ENCODE measurements at places on chromosomes 5 and 9. TPM values are rescaled to one million over a fixed set of nuclear protein-coding genes. Genes with fewer than 3 reads are reported as not detected.

- no peaks in the 10 kb centered on the region for H3K36me3 ChIP-seq
- DNase-seq: no peak
- H3K4me3 ChIP-seq: no peak overlapping the region
- no peaks in the 10 kb centered on the region for H3K27me3 ChIP-seq
- no peak overlapping the region for H3K27ac ChIP-seq
Measured at GRCh38 chr5:146751781-146752401, 126.7 kb downstream of the PPP2R2B start.

DNA sequence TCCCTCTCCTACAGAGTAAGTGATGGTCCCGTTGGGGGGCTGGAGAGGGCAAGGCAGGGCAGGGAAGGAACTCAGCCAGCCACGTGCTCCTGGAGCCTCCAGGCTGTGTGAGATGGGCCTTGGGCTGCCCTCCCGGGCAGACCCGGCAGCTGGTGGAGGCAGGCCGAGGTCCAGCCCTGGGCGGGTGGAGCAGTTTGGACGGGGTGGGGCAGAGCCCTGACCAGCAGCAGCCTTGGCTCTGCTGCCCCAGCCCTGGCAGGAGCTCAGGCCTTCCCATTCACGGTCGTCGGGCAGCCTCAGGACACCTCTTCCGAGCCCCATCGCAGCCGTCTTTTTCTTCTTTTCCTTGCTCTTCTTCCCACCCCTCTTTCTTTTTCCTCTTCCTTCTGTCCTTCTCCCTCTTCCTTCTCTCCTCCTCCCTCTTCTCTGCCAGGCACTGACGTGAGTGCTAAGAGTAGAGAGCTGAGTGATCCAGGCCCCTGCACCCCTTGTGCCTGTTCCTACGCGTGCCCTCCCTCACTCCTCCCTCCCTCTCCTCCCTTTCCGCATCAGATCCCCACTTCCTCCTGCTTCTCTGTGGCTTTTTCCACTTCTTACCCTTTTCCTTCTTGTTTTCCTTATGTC is 42.8 kb downstream of the AMBP start:
- DNase-seq: no peak
- H3K27me3 ChIP-seq: no peaks in the 10 kb centered on the region
- H3K4me3 ChIP-seq: no peak overlapping the region
- H3K36me3 ChIP-seq: peaks cover 61% of the 10 kb centered on the region

- H3K36me3 ChIP-seq: no peaks in the 10 kb centered on the region
- H3K27me3 ChIP-seq: no peaks in the 10 kb centered on the region
- no peak for DNase-seq
- H3K4me1 ChIP-seq: peaks cover 9% of the 10 kb centered on the region
- peak overlapping the region; percentile 74 for H3K4me3 ChIP-seq
Measured at GRCh38 chr5:119355244-119355638, 578 bp upstream of the TNFAIP8 start.

DNA sequence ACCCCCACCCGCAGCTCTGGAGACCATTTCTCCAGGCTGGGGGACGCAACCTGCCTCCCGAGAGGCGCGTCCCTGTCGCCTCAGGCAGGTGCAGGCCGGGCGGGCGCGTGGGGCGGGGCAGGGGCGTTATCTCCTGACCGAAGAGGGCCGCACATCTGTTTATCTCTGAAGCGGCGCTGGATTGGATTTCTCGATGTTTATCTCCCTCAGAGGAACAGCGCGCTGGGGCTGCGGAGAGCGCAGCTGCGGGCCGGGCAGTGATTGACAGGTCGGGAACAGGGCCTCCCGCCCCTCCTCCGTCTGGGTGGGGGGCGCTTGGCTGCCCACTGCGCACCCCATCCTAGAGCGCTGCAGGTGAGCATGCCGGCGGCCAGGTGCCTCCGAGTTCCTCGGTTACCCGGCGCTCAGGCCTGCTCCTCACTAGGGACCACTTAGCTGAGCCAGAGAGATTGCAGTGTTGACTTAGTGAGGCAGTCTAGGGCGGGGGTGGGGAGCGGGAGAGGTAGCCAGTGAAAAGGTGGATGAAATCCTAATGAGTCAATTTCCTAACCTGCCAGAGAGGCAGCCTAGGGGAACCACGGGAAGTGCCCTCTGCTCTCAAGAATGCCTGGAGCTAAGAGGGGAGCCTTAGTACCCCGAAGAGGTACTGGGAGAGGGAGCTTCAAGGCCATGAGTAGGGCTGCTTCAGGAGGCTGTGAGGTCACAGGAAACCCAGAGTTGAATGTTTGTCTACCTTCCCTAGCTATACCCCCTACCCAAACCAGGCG is 39.6 kb upstream of the TIFAB start:
- H3K27me3 ChIP-seq: peaks cover 39% of the 10 kb centered on the region
- H3K4me1 ChIP-seq: peaks cover 15% of the 10 kb centered on the region
- no peak overlapping the region for H3K27ac ChIP-seq
- no peaks in the 10 kb centered on the region for H3K36me3 ChIP-seq

GRCh38 chr5:68465133-68465532 is 249.6 kb downstream of the PIK3R1 start:
- DNase-seq: no peak
- no peaks in the 10 kb centered on the region for H3K4me1 ChIP-seq
- H3K4me3 ChIP-seq: no peak overlapping the region

DNA sequence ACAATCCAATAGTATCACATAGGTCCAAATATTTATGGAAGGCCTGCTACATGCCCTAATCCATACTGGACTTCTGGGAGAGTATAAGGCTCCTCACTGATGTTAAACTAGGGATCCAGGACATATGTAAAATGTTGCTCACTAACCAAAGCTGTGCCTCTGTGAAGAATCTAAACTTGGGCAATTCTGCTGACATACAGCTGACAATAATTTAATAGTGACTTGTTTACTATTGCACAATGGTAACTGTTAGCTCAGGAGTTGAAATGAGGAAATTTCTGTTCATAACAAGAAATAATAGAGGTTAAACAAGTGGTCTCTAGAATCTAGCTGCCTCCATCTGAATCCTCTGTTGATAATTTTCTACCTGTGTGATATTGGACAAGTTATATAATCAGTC is 14.9 kb upstream of the CTXN3 start:
- no peaks in the 10 kb centered on the region for H3K4me1 ChIP-seq
- peaks cover 10% of the 10 kb centered on the region for H3K27me3 ChIP-seq
- H3K27ac ChIP-seq: no peak overlapping the region
- no peaks in the 10 kb centered on the region for H3K36me3 ChIP-seq
- no peak for DNase-seq

DNA sequence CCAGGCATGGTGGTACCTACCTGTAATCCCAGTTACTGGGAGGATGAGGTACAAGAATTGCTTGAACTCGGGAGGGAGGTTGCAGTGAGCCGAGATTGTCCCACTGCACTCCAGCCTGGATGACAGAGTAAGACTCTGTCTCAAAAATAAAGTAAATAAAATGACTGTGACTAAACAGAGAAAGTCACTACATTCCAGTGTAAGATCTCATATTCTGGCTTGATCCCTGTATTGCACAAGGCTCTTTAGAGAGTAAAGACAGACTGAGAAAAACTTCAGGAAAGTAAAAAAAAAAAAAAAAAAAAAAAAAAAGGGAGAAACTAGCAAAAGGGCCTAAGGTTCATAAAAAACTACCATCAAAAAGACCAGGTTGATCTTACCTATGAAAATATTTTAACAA is 106.6 kb upstream of the PJA2 start:
- H3K27ac ChIP-seq: no peak overlapping the region
- H3K4me3 ChIP-seq: no peak overlapping the region
- no peaks in the 10 kb centered on the region for H3K4me1 ChIP-seq
- H3K36me3 ChIP-seq: no peaks in the 10 kb centered on the region
- H3K27me3 ChIP-seq: no peaks in the 10 kb centered on the region
- DNase-seq: peak; percentile 10

DNA sequence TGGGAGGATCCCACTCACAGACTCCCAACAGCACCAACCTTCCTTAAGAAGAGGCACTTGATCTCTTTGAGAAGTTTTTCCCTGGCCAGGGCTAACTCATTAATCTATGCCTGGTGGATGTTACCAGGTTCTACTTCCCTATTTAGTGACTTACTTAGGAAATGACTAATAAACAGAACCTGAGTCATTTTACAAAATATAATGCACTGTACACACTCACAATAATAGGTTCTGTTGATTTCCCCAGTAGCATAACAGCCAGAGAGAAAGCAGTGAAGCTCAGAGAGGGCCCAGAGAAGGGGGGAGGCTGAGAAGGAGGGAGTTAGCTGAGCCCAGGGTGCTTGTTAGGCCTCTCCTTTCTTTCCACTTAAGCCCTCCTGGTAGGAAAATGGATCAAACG is 27.1 kb downstream of the FRMD3 start:
- H3K4me3 ChIP-seq: no peak overlapping the region
- H3K4me1 ChIP-seq: no peaks in the 10 kb centered on the region
- no peaks in the 10 kb centered on the region for H3K36me3 ChIP-seq
- H3K27ac ChIP-seq: no peak overlapping the region
- H3K27me3 ChIP-seq: no peaks in the 10 kb centered on the region

DNA sequence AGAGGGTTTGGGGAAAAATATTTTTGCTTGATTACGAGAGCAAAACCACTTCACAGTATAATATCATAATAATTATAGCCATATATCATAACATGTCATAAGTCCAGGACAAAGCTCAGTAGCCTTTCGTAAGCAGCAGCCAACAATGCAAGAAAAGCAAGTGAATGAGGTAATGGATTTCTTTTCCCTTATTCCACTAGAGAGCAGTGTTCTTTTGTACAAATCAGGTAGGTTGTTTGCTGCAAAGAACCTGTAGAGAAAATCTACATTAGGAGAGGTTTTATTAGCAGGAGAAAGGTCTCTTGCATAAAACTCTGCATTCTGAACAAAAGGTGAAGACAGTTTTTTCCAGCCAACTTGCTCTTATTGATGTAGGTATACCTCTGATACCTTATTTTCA is 1033.4 kb downstream of the TLE4 start:
- no peaks in the 10 kb centered on the region for H3K27me3 ChIP-seq
- H3K4me3 ChIP-seq: no peak overlapping the region
- H3K36me3 ChIP-seq: no peaks in the 10 kb centered on the region
- no peaks in the 10 kb centered on the region for H3K4me1 ChIP-seq
- DNase-seq: peak; percentile 66
- H3K27ac ChIP-seq: no peak overlapping the region

DNA sequence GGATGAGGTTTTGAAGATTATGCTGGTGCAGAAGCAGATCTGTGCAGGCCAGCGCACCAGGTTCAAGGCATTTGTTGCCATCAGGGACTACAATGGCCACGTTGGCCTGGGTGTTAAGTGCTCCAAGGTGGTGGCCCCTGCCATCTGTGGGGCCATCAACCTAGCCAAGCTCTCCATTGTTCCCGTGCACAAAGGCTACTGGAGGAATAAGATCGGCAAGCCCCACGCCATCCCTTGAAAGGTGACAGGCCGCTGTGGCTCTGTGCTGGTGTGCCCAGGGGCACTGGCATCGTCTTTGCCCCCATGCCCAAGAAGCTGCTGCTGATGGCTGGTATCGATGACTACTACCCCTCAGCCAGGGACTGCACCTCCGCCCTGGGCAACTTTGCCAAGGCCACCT is 142.5 kb downstream of the SPATA31D1 start:
- H3K27ac ChIP-seq: no peak overlapping the region
- H3K4me1 ChIP-seq: peaks cover 2% of the 10 kb centered on the region
- DNase-seq: no peak
- H3K27me3 ChIP-seq: no peaks in the 10 kb centered on the region

- peaks cover 10% of the 10 kb centered on the region for H3K4me1 ChIP-seq
- no peak overlapping the region for H3K4me3 ChIP-seq
- H3K36me3 ChIP-seq: no peaks in the 10 kb centered on the region
- H3K27me3 ChIP-seq: no peaks in the 10 kb centered on the region
- H3K27ac ChIP-seq: no peak overlapping the region
Measured at GRCh38 chr5:126961128-126961527, 69.2 kb downstream of the MARCHF3 start.

GRCh38 chr9:38286357-38286756 is 106.1 kb upstream of the ALDH1B1 start:
- H3K4me1 ChIP-seq: no peaks in the 10 kb centered on the region
- no peaks in the 10 kb centered on the region for H3K36me3 ChIP-seq
- H3K27ac ChIP-seq: no peak overlapping the region
- H3K4me3 ChIP-seq: no peak overlapping the region
- no peak for DNase-seq

- no peak overlapping the region for H3K4me3 ChIP-seq
- no peak overlapping the region for H3K27ac ChIP-seq
- H3K4me1 ChIP-seq: no peaks in the 10 kb centered on the region
- DNase-seq: no peak
Measured at GRCh38 chr5:119200795-119201194, 129.9 kb downstream of the DMXL1 start.

DNA sequence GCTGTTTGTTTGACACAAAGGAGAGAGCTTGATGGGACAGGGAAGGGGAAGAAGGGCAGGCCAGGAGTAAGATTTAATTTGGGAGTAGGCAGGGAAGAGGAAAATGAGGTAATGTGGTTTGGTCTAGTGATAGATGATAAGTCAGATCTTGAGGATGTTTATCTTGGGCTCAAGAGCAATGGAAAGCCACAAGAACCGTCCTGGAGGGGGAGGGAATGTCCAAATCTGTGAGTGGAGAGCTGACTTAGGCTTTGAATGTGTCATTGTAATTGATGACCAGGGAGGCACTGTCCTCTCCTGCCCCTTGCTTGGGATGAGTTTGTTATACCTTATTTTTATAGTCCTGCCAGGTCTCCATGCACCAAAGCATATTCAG is 37.5 kb downstream of the MAMDC2 start:
- no peaks in the 10 kb centered on the region for H3K27me3 ChIP-seq
- H3K36me3 ChIP-seq: no peaks in the 10 kb centered on the region
- H3K27ac ChIP-seq: no peak overlapping the region
- DNase-seq: peak; percentile 76

- H3K27ac ChIP-seq: no peak overlapping the region
- no peak overlapping the region for H3K4me3 ChIP-seq
- no peaks in the 10 kb centered on the region for H3K27me3 ChIP-seq
- no peak for DNase-seq
- no peaks in the 10 kb centered on the region for H3K36me3 ChIP-seq
Measured at GRCh38 chr5:131019601-131020315, 145.3 kb downstream of the HINT1 start.

DNA sequence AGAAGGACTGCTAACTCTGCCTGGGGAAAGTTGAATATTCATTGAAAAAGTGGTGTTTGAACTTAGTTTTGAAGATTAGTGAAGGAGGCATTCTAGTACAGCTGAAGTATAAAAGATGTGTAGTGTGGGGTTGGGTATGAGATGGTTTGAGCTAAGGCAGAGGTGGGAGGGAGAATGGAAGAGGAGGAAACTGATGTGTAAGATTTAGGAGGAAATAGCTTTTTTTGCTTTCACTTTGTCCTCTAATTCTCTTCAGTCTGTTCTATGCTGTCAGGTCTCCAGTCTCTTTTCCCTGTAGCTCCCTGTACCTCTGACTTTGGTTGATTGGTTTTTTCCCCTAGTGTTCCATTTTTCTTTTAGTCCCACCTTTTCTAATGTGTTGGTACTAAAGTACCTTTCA is 9.0 kb downstream of the CREBRF start:
- no peak for DNase-seq
- H3K4me3 ChIP-seq: no peak overlapping the region
- H3K4me1 ChIP-seq: no peaks in the 10 kb centered on the region
- peaks cover 6% of the 10 kb centered on the region for H3K36me3 ChIP-seq
- no peak overlapping the region for H3K27ac ChIP-seq
- no peaks in the 10 kb centered on the region for H3K27me3 ChIP-seq

- DNase-seq: no peak
- peak overlapping the region; percentile 7 for H3K27ac ChIP-seq
- H3K4me1 ChIP-seq: peaks cover 17% of the 10 kb centered on the region
Measured at GRCh38 chr5:143552680-143553079, 149.2 kb upstream of the NR3C1 start.

The PTGES gene
- total RNA-seq: 2.8 TPM

The TMEM174 gene
- total RNA-seq: not detected

The SYK gene
- not detected for total RNA-seq

The COL23A1 gene
- not detected for total RNA-seq

The CARTPT gene
- total RNA-seq: not detected

The ANKRD34B gene
- total RNA-seq: not detected

The ECM2 gene
- 0.36 TPM for total RNA-seq

The IFNK gene
- total RNA-seq: not detected

The SLC1A1 gene
- total RNA-seq: 3.9 TPM

The CEL gene
- total RNA-seq: under 0.01 TPM

The PCDHB11 gene
- total RNA-seq: under 0.01 TPM

Data from IMR-90 (cell line).